ENCODE measurements at places on chromosomes 7 and 10.

GRCh38 chr7:128347647-128348097, 4.0 kb upstream of the RBM28 start:
- DNase-seq = no peak

DNA sequence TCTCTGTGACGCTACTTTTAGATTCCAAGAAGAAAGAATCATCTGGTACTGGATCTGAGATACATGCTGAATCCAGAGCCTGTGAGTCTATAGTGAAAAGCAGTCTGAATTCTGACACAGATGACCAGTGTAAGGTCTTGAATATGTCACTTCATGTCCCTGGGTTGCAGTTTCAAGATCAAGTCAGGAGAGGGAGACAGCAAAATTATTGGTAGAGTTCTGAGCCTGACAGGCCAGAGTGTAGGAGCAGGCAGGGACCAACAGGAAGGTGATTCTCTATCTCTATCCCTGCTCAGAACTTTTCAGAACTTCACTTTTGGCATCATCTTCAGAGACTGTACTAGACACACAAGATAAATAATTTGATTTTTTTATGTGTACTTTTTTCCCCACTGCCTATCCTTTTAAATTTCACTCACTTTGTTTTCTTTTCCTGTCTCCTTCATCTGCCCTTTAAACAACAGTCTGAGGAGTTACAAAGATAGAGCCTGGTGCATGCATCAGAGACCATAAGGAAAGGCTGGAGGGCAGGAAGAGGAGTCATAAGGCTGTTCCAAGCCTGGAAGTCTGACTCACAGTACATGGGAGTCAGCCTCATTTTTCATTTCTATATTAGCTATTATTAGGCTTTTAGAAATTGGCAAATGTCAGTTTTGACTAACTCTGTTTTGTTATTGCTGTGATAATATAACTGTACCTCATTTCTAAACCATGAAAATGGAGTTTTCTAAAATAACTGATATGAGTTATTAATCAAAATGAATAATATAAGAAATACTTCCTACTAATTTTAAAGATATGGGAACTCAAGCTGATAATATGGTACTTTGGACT, 120.2 kb upstream of the TMEM229A start:
- DNase-seq = no peak

- no peak for DNase-seq
Observed at GRCh38 chr10:113425541-113425951, 127.3 kb upstream of the HABP2 start.

- DNase-seq = no peak
Observed at GRCh38 chr10:100829097-100829870, 83.5 kb upstream of the SLF2 start.

DNA sequence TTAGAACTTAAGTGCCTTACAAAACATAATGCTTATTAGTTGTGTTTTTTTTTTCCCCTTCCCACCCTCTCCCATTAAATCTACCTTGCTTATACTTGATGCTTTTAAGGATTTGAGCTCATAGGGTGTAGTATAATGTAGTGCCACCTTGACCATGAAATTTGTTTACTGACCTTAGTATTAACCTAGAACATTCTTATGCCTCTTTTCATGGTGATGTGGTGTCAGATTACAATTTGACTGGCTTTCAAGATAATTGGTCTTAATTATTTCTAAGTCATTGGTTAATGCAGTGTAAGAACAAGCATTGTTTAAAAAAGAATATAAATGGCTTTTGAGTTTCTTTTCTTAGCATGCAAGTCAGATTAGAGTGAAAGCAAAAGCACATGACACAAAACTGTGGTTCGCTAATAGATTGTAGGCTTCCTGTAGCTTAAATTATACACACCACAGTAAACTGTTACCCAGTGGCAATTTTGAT, 61.8 kb downstream of the ADD3 start:
- DNase-seq = no peak

GRCh38 chr10:132570771-132571649, 33.4 kb downstream of the INPP5A start:
- no peak for DNase-seq

- no peak for DNase-seq
Observed at GRCh38 chr7:498678-499641, 20.7 kb downstream of the PDGFA start.

GRCh38 chr7:68958571-68958970, 639.7 kb upstream of the AUTS2 start:
- no peak for DNase-seq

DNA sequence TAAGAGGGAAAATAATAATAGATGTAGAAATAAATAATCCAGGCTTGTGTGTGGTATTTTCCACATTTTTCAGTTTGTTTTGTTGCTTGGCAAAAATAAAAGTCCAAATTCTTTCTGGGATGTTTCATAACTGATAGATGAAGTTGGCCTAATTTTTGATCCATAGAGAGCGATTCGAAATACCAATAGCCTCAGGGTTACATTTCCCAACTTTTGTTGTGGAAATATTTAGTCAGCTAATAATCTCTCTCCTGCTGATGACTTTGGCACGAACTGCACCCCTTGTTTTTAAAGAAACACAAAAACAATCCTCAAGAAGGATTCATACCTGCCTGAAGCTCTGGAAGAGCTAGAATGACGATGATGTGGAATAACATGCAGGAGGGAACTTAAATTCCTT, 483.2 kb downstream of the ADRA2A start:
- no peak for DNase-seq

DNA sequence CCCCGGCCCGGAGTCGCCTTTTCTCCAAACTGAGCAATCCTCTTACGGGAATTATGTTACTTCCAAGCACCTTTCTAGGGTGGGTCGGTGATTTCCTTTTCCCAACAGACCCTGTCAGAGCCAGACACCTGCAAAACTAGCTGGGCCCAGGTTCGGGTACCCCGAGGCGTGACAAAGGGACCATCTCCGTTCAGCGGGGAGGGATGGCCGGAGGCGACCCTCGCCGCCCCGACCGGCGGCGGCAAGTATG, 445 bp downstream of the PPA1 start:
- DNase-seq = no peak

DNA sequence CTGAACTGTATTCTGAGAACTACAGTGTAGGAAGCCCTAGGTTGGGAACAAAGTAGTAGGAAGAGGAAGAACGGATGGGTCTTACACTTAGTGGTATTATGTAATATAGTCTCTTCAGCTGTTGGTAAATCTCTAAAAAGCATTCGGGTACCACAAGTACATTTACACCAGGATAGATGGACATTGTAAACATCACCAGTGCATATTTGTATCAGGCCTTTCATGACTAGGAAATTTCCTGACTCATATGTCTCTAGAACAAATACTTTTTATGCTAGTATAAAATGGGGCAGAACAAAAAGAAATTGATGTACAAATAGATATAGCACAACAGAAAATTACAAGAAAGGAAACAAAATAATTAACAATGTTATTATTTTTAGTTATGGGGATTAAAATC, 21.5 kb upstream of the OR6B1 start:
- DNase-seq = no peak

DNA sequence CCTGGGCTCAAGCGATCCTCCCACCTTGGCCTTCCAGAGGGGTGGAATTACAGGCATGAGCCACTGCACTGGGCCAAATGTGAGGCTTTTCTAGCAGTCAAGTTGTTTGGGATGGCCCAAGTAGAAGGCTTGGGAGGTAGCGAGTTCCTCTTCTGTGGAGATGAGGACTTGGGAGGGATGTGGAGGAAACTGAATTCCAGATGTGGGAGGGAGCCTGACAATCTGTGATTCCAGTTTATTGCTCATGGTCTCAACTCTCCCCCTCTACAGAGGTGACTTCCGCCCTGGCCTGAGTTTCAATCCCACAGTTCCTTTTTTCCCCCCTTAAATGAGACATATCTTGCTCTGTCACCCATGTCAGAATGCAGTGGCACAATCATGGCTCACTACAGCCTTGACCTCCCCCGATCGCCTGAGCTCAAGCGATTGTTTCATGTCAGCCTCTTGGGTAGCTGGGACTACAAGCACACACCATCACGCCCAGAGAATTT, 3.4 kb downstream of the STYXL1 start:
- DNase-seq = no peak

- no peak for DNase-seq
Observed at GRCh38 chr7:26918241-26918640, 53.9 kb upstream of the SKAP2 start.

DNA sequence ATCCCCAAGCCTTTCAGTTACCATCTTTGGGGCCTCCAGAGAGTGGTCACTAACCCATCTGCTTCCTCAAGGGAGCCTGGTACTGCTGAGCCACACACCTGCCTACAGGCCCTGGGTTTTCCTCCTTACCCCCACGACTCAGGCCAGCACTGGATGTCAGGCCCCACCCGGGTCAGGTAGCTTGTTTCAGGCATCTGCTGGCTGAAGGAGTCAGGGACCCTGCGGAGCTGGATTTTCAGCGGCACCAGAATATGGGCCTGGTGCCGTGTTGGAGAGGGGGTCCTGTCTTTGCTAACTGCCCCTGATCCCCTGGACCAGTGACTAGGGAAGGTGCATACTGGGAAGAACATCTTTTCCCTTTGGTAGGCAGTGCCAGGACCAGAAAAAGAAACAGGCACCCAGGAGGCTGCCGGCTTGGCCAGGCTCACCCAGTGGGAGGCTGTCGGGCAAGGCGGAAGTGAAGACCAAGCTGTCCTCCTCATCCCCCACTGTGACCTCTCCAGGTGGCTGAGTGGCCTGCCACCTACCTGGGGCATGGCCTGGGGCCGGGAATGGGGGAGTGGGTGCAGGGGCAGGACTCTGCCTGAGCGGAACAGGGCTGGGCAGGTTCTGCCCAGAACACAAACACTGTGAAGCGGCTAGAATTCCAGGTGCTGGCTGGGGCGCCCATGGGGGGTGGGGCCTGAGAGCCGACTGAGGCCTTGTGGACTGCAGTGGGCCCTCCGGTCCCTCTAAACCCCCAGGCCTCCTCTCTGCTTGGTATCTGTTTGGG, 12.4 kb upstream of the SAMD8 start:
- no peak for DNase-seq

GRCh38 chr7:27124096-27124901, 6.3 kb downstream of the HOXA4 start:
- DNase-seq = no peak

- no peak for DNase-seq
Observed at GRCh38 chr7:14717816-14718215, 184.7 kb downstream of the DGKB start.

DNA sequence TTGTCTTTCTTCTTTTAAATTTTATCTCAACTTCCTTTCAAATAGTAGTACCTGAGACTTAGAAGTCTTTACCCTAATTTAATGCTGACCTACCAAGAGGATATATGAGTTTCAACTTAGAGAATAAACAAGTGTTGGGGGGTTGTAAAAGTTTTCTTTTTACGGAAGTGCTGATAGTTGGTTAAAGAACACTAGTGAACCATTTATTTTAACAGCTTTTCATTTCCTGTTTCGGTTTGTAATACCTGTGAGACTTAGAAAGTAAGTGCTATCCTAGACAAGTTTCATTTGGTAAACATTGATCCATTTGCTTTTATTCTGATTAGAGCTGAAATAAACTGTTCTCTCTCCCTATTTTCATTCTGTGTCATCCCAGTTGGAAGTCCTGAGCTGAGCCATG, 683.1 kb upstream of the SORCS1 start:
- no peak for DNase-seq

DNA sequence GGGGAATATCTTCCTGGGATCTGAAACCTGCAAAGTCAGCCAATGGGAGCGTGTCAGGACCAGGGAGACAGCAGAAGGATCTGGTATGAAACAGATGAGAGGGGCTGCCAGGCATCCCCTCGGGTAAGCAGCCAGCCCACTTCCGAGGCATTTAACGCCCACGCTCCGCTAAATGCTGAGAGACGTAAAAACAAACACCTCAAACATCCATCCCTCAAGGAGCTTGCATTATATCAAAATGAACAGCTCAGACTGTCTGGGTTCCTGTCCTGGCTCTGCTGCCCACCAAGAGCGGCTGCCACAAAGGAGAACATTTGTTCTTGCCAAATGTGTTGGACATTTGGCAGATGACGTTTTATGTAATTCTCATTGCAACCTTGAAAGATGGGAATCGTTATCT, 7.0 kb upstream of the SERPINE1 start:
- no peak for DNase-seq

GRCh38 chr7:159130820-159131219, 13.8 kb downstream of the VIPR2 start:
- DNase-seq = no peak

- no peak for DNase-seq
Observed at GRCh38 chr10:31765541-31765940, 163.1 kb downstream of the ARHGAP12 start.

DNA sequence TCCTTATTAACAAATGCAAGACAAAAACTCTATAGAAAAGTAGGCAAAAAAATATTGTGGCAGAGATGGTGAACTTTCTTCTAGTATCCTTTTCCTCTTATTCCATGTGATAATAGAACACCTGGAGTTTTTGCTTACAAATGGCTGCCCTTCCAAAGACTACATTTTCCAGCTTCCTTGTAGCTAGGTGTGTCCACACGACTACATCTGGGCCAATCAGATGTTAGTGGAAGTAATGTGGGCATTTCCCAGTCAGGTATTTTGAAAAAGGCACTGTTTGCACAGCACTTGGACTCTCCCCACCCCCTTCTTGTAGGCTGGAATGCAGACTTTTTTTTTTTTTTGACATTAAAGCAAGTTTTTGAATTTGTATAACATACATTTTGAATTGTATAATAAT, 105.5 kb upstream of the TBX20 start:
- no peak for DNase-seq

- no peak for DNase-seq
Observed at GRCh38 chr7:132158166-132158565, 418.1 kb downstream of the PLXNA4 start.

GRCh38 chr10:36779238-36779846, 346.1 kb upstream of the ANKRD30A start:
- DNase-seq = no peak

DNA sequence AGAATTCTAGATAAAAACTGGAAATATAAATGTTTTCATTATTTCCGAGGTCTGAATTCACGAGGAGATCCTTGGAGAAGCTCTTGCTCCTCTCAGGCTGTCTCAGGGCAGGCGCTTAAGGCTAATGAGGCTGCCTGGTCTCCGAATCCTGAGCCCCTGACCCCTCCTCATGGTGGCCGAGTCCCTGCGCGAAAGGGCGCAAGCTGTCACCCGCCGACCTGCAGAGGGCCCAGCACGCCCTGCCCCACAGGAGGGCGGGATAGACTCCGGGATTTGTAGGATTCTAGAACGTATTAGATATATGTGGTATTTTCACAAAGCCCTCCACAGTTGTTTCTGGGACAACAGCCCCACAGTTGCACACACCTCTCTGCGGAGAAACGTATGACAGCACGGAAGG, 284.1 kb downstream of the ABCA13 start:
- DNase-seq = no peak

DNA sequence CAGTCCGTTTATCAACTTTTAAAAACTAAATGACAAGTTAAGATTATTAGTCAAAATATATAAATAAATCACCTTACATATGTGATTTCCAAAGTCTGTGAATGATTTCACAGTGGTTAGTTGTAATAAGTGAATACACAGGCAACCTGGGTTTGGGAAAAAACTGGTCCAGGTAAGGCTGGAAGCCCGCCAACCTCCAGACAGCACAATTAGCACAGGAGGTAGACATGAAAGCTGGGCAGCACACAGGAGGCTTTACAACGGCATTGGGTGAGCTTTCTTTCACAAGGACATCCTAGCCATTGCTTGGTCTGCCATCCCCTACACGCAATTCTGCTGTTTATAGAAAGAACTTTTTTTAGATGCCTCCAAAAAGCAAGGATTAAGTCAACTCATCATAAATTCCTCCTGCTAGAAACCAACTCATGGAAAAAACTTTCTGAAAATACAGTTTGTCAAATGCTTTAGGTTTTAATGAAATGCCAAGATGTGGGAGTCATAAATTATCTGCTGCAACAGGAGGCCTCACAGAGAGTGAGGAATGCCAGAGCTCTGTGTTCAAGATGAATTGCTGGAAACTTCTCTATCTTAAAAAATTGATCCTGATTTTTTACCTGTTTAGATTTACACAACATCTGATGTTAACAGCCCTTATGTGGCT, 346.8 kb upstream of the NFE2L3 start:
- DNase-seq = no peak

Measured in activated naive CD4-positive, alpha-beta T cell (primary cell).